ENCODE measurements at places on chromosomes 3 and 15.

DNA sequence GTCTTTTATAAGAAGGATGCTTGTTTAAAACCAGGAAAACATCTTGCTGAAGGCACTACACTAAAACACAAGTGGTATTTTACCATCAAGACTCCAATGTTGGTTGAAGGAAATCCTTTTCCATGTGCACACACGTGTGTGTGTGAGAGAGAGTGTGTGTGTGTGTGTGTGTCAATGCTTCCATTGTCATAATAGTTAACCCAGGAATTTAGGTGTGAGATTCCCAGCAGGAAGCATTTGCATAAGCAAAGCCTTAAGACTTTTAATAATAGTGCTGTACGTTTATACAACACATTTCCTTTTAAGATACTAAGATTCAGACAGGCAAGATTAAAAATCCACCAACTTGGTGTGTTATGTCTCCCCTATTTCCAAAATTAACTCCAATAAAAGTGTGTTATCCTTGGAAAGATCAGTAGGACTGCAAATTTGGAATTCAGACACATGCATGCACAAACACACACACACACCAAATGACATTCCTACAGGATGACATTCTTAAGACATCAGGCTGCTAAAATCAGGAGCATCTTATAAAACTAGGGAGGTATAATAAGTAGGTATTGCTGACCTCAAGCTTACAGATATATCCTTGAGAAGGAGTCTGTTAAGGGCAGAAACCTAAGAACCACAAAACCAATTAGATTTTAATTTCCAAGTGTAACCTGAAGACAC lies 18.3 kb downstream of the LMCD1 start:
- no peak for DNase-seq

- DNase-seq: no peak
Measured at GRCh38 chr15:22945071-22945470, 35.1 kb downstream of the CYFIP1 start.

DNA sequence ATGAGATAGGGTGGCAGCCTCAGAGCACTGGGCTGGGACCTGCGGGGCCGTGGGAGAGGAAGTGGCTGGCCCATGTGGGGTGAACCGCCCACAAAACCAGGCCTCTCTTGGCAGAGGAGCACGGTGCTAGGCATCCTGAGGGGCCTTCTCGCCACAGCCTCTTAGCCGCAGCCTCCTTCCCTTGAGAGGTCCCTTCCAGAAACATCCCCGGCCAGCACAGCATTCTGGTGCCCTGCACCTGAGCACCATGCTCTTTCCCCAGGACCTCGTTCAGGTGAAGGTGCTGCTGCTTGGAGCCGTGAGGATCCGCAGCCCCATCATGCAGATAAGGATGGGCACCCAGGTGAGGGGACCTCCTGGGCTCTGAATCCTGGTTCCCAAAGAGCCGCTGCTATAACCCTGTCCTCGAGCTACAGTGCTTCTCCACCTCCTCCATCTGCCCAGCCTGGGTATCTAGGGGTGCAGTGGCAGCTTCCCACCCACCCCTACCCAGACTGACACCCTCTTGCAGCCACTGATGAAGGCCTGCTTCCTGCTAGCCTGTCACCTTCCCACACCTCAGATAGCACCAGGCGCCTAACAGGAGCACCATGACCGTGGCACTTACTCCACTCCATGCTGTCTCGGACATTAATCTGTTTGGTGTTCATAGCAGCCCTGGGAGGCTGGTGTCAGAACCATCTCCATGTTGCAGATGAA lies 11.2 kb upstream of the TXNRD3 start:
- no peak for DNase-seq

DNA sequence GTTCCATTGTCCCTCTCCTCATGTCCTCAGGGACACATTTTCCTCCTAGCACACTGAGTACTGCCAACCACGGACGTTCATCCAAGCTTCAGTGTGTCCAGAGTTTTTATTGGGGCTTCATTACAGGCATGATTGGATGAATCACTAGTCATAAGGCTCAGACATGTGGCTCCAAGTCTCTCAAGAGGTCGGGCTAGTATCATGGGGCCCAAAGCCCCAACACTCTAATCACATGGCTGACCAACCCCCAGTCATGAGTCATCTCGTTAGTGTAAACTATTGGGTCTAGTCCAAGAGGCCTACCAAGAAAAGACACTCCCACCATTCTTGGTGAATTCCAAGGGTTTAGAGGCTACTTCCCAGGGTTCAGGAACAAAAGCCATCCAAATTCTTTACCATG lies 4.4 kb downstream of the TERC start:
- no peak for DNase-seq

- no peak for DNase-seq
Measured at GRCh38 chr15:92365906-92366305, 27.8 kb upstream of the ST8SIA2 start.

GRCh38 chr15:45146405-45146804 lies 16.6 kb downstream of the DUOX1 start:
- DNase-seq: no peak

DNA sequence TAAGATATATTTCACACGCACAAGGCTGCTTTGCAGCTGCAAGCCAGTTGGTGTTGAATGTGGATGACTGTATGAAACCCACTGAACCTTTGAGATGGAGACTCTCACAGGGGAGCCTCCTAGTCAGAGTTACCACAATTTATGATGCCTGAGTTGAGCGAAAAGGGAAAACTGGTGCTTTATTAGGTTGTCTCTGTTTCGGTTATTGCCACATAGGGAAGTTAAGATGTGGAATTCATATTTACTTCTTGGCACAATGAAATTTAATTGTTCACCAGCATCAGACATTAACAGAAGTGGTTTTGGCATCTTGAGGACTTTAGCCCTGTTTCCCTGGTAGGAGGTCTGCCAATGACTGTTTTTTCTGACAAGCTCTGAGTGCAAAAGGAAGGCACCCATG lies 358.2 kb downstream of the SQOR start:
- DNase-seq: no peak

GRCh38 chr15:65887565-65887964 lies 18.3 kb downstream of the RAB11A start:
- no peak for DNase-seq

DNA sequence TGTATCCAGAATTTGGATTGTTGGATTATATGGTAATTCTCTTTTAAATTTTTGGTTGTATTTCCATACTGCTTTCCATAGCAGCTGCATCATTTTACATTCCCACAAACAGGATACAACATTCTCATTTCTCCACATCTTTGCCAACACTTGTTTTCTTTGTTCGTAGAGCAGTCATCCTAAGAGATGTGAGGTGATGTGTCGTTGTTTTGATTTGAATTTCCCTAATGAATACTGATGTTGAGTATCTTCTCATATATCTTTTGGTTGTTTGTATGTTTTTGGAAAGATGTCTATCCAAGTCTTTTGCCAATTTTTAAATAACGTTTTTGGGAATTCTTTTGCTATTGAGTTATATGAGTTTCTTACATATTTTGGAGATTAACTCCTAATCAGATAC lies 93.6 kb downstream of the GMNC start:
- no peak for DNase-seq

GRCh38 chr15:78811825-78812183 lies 540 bp upstream of the ADAMTS7 start:
- no peak for DNase-seq

DNA sequence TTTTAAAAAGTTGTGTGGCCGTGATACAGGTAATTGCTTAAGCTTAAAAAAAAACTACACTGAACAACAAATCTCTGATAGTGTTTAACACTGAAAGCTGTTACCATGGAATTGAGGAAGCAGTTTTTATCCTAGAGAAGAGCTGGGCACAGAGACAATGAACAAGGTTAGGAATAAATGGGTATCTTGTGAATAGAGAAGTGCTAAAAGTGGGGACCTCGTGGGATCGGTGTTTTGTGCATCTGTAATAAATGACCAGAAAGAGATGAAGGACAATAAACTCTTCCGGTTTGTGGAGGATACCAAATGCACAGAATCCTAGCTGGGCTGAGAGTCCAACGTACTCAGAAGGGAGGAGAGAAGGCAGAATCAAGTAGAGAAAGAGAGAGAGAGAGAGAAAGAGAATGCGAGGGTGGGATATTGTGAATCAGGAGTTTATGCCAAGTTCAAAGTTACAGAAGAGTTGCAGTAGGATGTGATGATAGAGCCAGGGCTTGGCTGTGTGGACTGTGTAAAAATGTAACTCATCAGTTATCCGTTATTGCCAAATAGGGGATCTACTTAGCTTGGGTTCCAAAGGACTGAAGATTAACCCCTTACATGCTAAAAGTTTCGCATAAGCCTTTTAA lies 148.9 kb downstream of the IL20RB start:
- DNase-seq: no peak

GRCh38 chr15:52532427-52532826 lies 3.7 kb upstream of the MYO5A start:
- DNase-seq: no peak

- DNase-seq: no peak
Measured at GRCh38 chr15:98071786-98072185, 111.3 kb downstream of the ARRDC4 start.

GRCh38 chr15:61449186-61449702 lies 220.1 kb upstream of the RORA start:
- DNase-seq: no peak

- no peak for DNase-seq
Measured at GRCh38 chr3:189909573-189909972, 211.1 kb downstream of the P3H2 start.

- no peak for DNase-seq
Measured at GRCh38 chr15:90407871-90408317, 19.9 kb downstream of the IQGAP1 start.

GRCh38 chr3:190180268-190180667 lies 59.6 kb upstream of the P3H2 start:
- no peak for DNase-seq

- no peak for DNase-seq
Measured at GRCh38 chr15:101174152-101174920, 77.5 kb downstream of the CHSY1 start.

DNA sequence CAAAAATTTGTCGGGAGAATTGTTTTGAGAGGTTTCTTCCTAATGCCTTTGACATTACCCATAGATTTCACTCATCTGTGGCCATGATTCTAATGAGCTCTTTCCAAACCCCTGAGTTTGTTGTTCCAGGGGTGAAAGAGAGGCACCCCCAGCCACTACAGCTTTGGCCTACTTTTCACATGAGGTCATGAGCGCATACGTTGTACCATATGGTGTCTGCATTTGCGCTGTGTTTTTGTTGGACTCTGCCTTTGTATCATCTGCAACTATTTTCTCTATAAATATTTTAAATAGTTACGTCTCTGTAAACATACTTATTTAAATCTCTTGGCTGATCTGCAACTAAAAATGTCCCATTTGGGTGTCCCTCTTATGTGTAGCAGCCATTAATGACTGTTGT lies 107.9 kb downstream of the LRTM1 start:
- DNase-seq: no peak

DNA sequence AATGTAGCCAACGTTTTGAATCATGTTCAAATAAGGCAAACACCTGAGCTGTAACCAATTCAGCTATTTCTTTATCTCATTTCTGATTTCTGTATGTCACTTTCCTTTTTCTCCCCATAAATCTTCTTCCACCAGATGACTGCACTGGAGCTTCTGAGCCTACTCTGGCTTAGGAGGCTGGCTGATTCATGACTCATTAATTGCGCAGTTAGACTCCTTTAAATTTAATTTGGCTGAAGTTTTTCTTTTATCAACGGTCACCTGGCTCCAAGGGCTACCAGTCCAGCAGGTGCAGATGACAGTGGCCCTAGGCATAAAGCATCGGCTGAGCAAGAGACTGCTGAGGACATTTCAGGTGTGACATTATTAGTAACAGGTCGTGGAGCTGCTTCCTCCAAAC lies 39.6 kb upstream of the ITGA11 start:
- DNase-seq: no peak

GRCh38 chr15:36499412-36500389 lies 79.7 kb upstream of the CDIN1 start:
- DNase-seq: no peak

DNA sequence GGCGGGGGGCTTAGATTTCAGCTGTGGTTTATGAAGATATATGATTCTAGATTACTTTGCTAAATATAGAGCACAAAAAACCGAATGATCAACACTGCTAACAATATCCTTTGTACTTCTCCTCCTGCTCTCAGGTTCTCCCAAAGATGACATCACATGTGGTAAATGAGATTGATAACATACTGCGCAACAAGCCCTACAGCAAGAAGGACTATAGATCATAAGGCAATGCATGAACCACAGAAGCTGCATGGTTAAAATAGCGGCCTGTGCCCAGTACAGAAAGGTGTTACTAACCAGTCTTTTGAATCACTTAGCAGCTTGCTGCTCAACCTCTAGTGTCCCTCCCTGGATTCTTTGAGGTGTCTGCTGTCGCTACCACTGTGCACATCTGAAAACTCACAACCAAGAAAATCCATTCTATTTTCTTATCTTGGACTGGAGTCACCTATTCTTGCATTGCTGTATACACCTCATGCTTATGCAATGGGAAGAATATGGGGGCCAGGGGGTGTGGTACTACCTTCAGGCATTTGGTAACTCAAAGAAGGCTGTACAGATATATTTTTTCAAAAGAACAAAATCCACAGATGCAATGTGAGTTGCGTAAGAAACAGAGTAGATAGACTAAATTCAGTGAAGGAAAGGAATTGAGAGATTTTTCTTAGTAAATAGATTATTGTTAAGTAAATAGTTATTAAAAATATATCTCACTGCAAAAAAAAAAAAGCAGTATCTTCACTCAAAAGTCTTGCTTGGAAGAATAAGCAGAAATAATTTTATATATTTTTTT lies 18.2 kb downstream of the SSR3 start:
- DNase-seq: no peak

GRCh38 chr3:127959873-127960272 lies 44.8 kb downstream of the KBTBD12 start:
- DNase-seq: no peak
